ENCODE measurements at places on chromosomes 5 and 9.

GRCh38 chr5:96743065-96743768, 64.5 kb downstream of the ERAP1 start:
- no peak for DNase-seq

DNA sequence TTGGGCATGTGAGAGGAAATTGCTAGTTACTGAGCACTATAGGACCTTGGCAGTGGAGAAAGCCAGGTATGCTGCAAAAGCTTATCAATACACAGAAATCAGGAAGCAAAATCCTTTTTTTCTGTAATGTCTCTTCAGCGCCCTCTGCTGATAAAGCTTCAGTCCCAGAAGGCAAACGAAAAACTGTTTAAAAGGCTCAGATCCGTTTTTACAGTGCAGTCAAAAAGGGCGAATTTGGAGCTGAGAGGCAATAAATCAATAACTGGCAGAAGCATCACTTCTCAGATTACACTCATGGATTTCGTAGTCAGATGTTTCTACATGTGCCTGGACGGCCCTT, 1.1 kb upstream of the MAN2A1 start:
- no peak for DNase-seq

DNA sequence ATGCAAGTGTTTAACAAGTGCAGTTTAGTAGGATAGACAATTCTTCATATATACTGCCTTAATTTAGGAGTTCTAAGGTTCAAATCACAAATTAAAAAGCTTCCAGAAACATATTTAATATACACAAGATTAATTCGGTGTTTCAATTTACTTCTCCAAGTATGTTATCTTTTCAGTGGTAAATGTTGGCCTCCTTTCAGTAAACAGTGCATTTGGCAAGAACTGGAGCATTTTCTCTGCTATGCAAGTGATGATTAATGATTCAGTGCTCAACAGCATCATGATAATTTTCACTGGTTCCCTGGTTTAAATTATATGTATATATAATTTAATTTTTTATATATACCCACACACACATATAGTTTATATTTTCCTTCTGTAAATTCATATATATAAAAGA, 541.7 kb downstream of the EFNA5 start:
- DNase-seq: no peak

DNA sequence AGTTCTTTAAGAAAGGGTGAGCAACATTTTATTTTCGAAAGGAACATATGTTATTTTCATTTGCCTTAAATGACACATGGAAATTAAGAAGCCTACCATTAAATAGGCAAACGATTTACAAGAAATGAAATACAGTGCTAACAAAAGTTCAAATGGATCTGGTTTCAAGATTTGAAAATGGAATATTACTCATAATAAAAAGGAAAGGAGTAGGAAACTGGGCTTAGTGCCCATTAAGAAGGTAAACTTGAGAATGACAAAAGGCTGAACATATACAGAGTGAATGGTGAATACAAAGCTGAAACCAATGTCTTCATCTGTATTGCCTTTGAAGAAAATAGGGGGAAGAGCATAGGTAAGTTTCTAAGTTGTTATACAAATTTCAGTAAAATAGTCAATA, 974.2 kb upstream of the C9orf72 start:
- DNase-seq: no peak

GRCh38 chr5:139246394-139246793, 47.1 kb upstream of the MATR3 start:
- DNase-seq: peak; percentile 30

DNA sequence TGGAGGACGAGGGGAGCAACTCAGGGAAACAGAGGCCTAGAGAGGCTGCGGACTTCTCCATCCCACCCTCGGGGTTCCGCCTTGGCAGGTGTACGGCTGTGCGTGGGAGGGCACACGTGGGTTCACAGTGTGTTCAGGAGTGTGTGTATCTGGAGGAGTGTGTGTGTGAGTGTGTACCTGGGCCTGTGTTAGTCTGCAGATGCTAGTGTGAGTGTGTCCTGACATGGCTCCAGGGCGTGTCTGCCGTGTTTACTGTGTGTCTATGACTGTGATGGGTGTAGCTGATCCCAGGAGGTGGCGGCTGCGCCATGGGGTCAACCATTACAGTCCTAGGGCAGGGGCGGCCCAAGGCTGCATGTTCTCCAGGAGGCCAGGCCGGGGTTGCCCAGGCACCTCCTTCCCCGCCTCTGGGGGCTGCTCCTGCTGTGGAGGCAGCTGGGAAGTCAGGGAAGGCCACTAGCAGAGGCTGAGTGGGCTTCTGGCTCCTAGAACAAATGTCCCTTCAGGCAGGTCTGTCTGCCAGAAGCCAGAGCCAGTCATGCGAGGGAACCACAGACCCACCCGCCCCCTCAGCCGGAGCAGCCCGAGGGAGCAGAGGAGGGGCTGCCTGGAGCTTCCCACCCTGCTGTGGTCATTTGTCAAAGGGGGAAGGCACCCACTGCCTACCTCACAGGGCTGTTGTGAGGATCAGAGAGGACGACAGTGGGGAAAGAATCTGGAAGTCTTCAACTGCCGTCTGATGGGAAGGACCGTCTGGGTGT, 21.4 kb downstream of the CRB2 start:
- DNase-seq: no peak

DNA sequence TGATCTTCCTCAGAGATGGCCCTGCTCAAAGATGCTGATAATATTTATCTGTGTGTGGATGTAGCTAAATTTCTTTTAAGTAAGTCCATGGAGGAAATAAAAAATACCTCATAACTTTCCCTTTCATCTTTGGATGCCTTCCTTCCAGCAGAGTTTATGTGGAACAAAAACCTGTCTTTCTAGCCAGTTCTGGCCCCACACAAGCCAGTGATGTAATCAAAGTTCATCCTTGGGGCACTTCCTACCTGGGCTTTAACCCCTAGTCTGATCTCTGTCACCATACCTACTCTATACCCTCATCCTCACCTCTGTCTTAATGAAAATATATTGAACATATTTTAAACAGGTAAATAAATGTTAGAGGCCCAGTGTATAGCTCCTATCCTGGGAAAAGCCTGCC, 39.8 kb upstream of the RASGRF2 start:
- no peak for DNase-seq

- DNase-seq: no peak
These were observed 14.5 kb downstream of the HACD4 start for GRCh38 chr9:21016701-21017491.

- no peak for DNase-seq
These were observed 34.5 kb downstream of the COL15A1 start for GRCh38 chr9:98978231-98978681.

GRCh38 chr9:89605465-89606048, 745 bp downstream of the GADD45G start:
- peak; percentile 72 for DNase-seq

- DNase-seq: no peak
These were observed 177.6 kb downstream of the DEPDC1B start for GRCh38 chr5:60522292-60522905.

DNA sequence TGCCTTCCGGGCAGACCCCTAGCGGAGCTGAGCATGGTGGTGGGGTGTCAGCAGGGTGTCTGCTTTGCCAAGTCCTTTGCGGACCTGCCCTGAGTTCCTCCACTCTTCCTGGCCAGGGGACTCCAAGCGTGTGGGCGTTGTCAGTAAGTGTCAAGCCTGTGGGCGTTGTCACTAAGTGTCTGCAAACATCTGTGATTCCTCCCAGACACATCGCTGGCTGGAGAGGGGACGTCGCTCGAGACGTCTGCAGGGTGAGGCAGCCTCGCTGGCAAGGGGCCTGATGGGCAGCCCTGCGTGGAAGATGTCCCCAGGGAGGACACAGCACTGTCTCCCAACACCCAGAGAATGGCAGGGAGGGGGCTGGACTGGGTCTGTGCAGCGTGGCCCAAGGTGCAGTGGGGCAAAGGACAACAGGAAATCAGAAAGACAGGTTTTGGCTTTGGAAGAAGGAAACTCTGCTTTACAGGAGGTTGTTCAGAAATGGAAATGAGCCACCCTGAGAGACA, 28.8 kb downstream of the ADAMTSL2 start:
- no peak for DNase-seq

DNA sequence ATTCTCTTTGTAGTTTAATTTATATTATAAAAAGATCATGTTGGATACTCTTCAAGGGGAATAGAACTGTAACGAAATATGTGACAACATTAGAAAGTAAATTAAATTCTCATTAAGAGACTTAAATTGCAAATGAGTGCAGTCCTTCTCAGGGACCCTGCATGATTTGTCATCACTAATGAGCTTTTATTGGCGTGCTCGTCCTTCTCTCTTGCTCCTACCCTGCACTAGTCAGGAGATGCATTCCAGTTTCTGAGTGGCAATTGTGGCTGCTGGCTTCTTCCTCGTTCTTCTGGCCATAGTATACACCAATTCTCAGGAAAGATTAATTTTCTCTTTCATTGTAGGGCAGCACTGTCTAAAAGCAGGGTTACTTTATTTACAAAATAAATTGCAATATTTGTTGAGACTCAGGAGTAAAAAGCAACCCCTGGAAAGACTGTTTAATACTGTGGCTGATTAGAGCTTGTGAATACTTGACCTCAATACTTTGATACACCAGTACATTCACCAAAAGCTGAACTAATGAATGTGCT, 376.3 kb upstream of the CHD1 start:
- DNase-seq: no peak

- no peak for DNase-seq
These were observed 114.6 kb upstream of the FTMT start for GRCh38 chr5:121737120-121737519.

DNA sequence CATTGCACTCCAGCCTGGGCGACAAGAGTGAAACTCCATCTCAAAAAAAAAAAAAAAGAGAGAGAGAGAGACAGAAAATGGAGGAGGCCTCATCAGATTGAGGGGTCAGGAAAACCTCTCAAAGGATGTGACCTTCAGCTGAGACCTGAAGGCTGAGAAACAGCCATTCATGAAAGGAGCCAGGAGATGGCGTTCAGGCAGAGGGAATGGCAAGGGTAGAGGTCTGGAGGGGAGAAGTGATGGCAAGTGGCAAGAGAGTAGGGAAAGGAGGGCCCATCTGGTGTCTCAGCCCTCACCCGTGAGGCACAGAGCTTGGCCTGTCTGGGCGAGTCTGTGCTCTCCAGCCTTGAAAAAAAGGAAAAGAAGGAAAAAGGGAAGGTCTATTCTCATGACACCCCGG, 17.0 kb downstream of the CAMK2A start:
- DNase-seq: no peak

DNA sequence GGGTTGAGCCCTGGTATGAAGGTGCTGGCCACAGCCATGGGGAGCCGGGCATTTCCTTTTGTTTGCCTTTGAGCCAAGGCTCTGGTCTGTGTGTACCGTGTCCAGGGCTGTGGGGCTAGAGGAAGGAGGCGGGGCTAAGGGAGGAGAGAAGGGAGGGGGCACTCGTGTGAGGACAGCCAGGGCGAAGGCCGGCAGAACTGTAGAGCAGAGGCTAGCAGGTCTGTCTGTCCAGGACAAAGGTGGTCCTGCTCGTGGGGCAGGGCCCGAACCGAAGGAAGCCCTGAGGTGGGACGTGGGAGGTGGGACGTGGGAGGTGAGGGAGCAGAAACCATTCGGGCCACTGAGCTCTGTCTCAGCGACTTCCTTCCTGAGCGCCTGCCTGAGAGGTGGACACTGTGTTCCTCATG, 41.3 kb upstream of the TESK1 start:
- DNase-seq: no peak

DNA sequence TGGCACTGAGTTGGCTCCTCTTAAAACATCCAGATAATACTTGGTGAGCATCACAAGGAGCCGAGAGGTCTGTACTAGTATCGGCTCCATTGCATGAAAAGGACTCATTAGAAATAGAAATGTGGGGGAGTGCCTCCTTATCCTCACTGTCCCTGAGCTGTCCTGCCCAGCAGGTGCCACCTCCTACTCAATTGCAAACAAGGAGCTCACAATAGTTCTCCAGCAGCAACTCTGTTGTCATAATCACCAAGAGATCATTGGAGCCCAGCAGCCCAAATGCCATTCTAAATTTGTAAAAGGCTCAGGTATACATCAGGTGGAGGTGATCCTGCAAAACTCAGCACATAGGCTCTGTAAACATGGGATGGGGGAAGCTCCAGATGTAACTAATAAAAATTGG, 99.1 kb downstream of the PLK2 start:
- no peak for DNase-seq

- no peak for DNase-seq
These were observed 70.3 kb downstream of the ENC1 start for GRCh38 chr5:74570250-74570649.

- DNase-seq: no peak
These were observed 153.4 kb upstream of the MPDZ start for GRCh38 chr9:13432904-13433303.

DNA sequence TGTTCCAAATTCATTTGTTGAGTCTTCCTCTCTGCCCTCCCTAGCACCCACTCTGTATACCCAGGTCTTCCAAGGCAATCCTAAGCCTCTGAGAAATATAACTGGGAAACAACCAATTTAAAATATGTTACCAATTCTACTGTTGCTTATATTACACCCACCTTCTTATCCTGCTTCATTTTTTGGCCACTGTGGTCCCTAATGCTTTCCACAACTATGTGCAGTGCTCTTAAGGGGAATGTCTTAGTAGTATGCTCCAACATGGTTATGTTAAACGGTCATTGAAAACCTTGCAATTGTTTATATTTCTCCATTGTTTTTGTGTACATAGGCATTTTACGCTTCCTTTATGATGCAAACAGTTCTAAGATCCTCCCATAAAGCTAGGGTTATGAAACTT, 273.1 kb upstream of the HAPLN1 start:
- no peak for DNase-seq

DNA sequence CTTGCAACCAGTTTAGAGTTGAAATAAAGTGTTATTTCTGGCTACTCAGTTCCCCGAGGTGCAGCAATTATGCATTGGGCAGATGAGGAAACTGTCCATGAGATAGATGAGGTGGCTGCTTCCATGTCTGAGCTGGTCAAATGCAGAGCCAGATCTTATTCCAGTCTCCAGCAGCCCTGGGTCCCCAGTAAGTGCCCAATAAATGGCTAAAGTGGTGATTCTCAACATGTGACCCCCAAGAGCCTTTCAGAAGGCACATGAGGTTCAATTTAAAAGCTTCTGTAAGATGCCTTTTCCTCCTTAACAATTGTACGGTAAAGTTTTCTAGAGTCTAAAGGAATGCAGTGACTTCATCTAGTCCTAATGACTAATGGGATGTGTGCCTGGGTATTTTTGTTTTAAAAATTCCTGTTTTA, 17.5 kb downstream of the ATOX1 start:
- DNase-seq: no peak

DNA sequence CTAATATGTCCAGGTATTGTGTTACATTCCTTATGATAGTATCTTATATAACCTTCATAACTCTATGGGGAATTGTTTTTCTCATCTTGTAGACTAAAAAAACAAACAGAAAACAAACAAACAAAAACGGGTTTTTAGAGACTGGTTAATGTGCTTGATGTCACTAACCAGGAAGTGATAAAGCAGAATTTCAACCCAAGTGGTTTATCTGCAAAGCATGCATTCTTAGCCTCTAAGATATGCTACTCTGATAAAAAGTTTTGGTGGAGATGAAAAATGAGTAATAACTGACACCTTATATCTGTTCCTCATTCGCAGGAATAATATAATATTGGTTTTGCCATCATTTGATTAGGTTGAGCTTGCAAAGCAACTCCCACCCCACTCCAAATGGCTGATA, 53.4 kb downstream of the PUM3 start:
- DNase-seq: no peak

Data from occipital lobe (tissue), 3 donors.